ENCODE measurements at places on chromosomes 4 and X.

DNA sequence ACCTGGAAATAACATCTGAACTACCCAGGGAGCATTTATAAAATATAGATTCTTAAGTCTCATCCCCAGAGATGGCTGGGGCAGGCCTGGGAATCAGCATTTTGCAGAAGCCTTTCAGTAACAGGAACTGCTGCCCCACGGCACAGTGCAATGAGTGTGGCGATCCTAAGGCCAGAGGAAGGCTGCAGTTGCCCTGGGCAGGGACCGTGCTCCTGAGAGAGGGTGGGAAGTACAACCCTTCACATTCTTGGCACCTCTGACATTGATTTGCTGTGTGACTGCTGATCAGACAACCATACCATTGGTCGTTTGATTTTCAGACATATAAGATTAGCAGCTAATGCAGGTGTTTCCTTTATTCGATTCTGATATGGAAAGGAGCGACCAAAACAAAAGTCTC, 233.6 kb downstream of the STIM2 start:
- no peak for DNase-seq

GRCh38 chr4:74364652-74365491, at the start of gene EREG:
TSS of gene EREG (plus strand) at chr4:74365145. CDS start at chr4:74365309, 164 bp downstream.
- peak; percentile 30 for DNase-seq

DNA sequence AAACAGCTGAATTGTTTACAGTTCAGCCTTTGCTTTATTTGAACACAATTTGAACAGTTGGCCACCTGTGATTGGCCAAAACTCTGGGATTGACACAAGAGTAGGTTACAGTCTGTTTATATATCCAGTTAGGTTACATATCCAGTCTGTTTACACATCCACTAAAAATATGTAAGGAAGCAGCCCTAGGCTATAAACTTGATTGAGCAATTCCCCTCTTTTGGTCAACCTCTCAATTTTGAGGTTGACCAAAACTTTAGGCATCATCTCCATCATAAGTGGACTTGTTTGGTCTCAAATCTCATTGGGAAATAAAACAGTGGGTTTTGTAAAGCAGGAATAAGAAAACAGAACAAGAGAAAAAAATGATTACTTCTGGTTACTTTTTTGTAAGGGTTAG, 190.8 kb downstream of the SPATA18 start:
- DNase-seq: no peak

DNA sequence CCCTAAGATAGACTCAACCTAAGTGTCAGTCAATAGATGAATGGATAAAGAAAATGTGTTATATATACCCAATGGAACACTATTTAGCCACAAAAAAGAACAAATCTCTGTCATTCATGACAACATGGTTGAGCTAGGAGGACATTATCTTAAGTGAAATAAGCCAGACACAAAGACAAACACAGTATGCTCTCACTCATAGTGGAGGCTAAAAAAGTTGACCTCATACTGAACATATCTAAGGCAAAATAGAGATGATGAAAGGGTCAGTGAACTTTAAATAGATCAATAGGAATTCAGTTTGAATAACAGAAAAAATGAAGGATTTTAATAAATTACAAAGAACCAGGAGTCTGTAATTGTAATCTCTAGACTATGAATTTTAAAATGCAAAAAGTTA, 106.5 kb downstream of the SOWAHB start:
- no peak for DNase-seq

DNA sequence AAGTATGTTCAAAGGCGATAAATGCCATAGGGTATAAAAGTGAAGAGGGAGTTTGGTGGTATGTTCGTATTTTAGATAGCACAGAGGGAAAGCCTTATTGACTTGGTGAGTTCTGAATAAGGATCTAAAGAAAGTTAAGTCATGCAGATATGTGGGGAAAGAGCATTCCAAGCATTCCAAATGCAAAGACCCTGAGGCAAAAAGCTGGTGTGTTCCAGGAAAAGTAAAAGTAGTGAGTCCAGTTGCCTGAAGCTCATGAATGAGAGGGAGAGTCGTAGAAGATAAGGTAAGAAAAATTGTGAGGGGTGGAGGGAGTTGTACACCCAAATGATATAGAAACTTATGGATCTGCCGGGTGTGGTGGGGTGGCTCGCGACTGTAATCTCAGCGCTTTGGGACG, 426.7 kb downstream of the RPA4 start:
- DNase-seq: no peak

GRCh38 chr4:138437263-138437851, 195.2 kb upstream of the SLC7A11 start:
- no peak for DNase-seq

DNA sequence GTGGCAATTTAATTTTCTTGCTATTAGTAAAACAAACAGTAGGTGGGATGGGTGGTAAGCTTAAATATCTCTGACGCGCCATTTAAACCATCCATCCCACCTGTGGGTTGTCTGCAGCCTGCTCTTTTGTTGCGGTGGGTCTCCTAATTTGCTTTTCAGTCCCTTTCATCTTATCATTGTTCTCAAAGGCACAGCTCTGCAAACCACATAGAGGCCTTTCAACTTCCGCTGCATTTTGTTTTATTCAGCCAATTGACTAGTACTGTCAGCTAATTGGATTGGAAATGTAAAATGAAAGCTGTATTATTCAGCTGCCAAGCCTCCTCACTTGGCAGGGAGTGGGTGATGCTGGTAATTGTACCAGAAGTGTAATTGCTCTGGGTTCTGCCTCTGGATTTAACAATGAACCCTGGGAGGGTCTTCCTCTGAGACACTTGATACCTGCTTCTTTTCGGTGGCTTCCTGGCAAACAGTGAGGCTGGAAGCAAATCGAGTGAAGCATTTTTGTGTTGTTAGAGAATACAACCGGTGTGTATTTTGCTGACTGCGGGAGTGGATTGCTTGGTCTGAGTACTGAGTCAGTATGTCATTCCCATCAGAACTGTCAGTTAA, 165.6 kb downstream of the FRAS1 start:
- DNase-seq: no peak

DNA sequence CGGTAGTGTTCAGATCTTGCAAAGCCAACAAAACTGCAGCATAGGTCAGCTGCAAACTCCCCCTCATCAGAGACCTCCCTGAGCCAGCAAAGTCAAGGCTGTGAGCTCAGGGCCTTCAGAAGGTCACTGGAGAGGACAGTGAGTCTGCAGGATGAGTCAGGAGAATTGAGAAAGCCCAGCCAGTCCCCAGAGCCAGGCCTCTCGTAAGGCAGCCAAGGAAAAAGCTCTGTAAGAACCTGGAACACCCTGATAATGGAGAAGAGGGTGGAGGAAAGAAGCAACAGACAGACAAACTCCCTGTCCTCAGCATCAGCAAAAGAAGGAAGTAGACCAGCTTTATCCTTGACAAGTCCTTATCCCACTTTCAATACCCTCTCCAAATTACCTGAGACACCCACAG, 33.0 kb downstream of the GRIA3 start:
- no peak for DNase-seq

DNA sequence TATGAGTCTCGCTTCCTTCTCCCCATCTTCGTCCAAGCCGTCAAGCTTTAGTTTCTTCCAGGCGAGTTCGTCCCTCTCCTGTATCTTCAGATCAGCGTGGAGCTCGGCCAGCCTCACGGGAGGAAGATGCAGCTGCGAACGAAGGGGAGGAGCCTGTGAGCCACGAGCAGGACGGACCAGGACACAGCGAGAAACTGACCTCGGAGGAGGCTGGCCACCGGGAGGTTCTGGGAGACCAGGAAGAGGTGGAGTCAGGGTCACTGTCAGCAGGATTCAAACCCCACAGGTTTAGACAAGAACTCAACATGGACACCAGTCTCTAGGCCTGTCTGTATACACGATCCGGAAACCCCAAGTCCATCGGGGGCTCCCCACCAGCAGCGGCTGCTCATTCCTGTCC, 7.3 kb downstream of the LRPAP1 start:
- DNase-seq: no peak

GRCh38 chr4:17707671-17708070, 73.8 kb downstream of the FAM184B start:
- DNase-seq: no peak

GRCh38 chrX:100625985-100626491, 10.6 kb downstream of the TSPAN6 start:
- DNase-seq: no peak

GRCh38 chrX:155891446-155892210, 10.5 kb downstream of the VAMP7 start:
- DNase-seq: no peak

GRCh38 chr4:55355555-55355954, 9.5 kb downstream of the SRD5A3 start:
- no peak for DNase-seq

DNA sequence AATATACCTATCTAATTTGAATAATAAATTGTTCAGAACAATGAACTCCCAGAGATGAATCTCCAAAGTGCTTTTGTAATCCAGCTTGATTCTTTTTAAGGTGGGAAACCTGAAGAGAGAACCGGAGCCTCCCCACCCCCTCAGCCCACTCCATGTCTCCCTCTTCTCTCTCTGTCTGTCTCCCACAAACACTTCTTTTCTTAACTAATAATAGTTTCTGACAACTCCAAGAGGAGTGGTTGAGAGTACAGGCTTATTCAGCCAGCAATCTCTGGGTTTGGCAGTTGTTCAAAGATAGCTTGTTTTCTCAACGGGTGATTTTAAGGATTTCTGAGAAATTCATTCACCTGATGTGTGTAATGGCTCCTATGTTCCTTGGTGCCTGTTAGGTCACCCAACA, 23.4 kb downstream of the PPP4R3C start:
- no peak for DNase-seq

- DNase-seq: no peak
Observed at GRCh38 chr4:110154582-110154981, 43.8 kb downstream of the ELOVL6 start.

DNA sequence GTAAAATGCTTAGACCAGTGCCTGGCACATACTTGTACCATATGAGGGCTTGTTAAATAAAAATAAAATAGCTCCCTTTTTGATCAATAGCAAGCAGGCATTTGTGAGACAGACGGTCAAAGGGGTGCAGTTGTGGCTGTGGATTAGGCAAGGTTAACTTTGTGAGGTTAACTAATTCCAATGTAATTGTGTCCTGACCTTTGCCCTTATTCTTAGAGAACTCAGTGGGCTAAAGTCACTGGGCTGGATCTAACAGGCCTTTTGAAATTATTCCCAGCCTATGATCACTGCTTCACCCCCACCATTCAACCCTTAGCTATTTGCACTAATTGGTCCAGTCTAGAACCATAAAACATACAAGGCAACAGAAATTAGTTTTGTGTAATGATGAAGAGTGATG, 166.4 kb downstream of the MID1 start:
- no peak for DNase-seq

GRCh38 chr4:139599594-139600374, 43.8 kb upstream of the SETD7 start:
- no peak for DNase-seq

- DNase-seq: no peak
Observed at GRCh38 chr4:36255577-36255976, 11.3 kb upstream of the ARAP2 start.

DNA sequence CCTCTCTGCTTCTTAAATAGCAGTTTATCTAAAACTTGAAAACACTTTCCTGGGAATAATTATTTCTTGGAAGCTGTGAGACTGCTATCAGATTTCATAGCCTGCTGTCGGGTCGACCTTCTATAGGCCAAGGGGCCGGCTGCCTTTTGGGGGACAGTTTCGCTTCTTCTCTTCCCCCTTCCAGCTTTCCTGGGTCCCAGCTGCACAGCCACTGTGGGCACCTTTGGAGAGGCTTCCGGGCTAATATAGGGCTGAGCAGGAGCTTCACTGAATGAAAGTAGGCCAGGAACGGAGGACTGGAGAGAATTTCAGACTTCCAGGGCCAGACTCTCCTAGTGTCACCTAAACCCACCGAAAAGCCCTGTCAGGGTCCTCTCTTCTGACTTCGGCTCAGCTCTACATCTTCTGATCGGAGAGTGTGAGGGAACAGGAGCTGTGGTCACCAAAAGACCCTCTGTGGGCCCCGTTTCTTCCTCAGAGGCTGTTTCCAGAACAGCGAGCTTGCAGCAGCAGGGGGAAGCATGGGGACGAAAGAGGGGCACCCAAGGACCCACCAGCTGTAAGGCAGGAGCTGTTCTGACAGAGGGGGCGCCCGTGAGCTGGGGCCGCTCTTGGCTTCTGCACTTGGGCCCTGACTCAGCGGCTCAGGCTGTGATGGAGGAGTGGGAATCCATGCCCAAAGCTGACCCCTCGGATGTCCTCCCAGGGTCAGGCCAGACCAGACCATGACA, 620.6 kb downstream of the BCOR start:
- DNase-seq: no peak

DNA sequence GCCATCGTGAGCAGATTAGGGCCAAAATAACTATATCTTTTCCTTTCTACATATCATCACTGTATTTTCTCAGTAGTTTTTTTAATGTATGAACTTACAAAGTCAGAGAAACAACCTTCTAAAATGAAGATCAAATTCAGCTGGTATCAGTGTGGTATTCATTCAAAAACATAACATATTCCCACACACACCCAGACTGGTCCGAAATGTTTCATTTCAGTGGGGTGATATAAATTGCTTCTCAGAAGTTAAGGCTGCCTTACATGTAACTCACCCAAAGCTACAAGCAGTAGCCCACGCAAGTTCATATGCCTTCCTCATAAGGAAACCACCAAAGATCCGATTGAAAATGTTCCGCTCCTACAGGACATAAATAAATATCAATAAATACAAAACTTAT, 37.8 kb downstream of the ACOT9 start:
- DNase-seq: no peak

DNA sequence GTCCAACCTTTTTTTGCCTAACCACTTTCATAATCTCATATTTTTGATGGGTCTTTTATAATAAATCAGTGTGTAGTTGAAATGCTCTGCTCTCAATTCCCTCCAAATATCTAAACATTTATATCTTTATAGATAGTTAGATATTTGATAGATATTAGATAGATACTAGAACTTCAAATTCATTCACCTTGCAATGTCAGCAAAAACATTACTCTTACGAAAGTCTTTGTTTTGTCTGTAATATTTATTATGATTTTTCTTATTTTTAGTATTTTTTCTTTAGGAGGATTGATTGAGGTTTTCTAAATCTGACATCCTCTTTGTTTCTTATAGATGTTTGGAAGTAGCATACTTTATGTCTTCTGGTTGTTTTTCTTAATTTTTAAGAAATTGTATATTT, 2563.6 kb downstream of the PCDH7 start:
- DNase-seq: no peak

- no peak for DNase-seq
Observed at GRCh38 chr4:47494124-47494430, 9.0 kb downstream of the ATP10D start.

GRCh38 chr4:87255755-87256154, 35.3 kb upstream of the KLHL8 start:
- no peak for DNase-seq

DNA sequence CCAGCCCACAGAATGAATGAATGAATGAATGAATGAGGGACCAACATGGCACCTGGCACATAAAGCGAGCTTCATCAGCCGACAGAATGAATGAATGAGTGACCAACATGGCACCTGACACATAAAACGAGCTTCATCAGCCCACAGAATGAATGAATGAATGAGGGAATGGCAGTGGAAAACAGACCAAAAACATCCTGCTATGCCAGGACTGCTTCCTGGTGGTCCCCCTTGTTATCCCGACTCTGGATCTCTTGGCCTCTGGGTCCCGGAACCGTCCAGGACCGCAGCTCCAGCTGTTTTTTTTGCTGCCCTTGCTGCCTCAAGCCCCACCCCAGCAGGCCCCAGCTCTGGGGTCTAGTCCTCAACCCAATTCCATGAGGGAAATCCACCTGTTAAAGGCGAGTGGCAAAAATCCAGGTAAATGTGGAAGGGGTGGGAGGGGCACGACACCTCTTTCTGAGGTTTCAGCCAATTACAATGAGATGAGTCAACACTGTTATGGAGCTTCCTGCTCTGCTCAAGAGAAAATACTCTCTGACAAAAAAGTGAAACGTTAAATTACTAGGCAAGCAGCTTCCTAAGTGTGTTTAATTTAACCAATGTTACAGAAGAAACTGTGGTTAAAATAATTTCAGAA, 72.0 kb upstream of the MTNR1A start:
- no peak for DNase-seq
